ENCODE measurements at places on chromosomes 3 and 15.
A peak's percentile ranks its signal among the peaks of the same experiment; 100 is the strongest.

DNA sequence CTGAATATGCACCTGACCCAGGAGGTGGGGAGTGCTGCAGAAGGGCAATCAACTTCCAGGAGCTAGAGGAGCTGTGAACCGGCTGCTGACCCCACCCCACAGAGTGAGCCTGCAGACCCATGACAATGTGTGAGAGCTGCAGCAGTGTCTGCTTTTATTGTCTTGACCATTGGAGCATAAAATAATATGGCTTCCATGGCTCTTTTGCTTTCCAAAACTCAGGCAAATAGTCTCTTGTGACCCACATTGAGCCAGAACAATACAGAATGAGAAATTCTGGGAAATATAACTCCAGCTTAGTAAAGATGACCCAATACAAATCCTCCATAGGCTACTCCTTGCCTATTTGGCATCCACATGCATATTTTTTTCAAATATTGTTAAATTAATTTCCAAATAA lies 309.6 kb downstream of the PYDC2 start:
- DNase-seq, result no peak

- DNase-seq, result no peak
Observed at GRCh38 chr3:177642804-177643125, 445.5 kb upstream of the TBL1XR1 start.

- no peak for DNase-seq
Observed at GRCh38 chr15:74109713-74110112, 20.7 kb upstream of the ISLR2 start.

- peak; percentile 92 for DNase-seq
Observed at GRCh38 chr3:33392703-33393125, 47.5 kb downstream of the UBP1 start.

GRCh38 chr15:87604857-87605446 lies 651.6 kb downstream of the NTRK3 start:
- no peak for DNase-seq
